T-helper 17 cell (primary cell): ENCODE measurements at places on chromosomes 6 and 20.

DNA sequence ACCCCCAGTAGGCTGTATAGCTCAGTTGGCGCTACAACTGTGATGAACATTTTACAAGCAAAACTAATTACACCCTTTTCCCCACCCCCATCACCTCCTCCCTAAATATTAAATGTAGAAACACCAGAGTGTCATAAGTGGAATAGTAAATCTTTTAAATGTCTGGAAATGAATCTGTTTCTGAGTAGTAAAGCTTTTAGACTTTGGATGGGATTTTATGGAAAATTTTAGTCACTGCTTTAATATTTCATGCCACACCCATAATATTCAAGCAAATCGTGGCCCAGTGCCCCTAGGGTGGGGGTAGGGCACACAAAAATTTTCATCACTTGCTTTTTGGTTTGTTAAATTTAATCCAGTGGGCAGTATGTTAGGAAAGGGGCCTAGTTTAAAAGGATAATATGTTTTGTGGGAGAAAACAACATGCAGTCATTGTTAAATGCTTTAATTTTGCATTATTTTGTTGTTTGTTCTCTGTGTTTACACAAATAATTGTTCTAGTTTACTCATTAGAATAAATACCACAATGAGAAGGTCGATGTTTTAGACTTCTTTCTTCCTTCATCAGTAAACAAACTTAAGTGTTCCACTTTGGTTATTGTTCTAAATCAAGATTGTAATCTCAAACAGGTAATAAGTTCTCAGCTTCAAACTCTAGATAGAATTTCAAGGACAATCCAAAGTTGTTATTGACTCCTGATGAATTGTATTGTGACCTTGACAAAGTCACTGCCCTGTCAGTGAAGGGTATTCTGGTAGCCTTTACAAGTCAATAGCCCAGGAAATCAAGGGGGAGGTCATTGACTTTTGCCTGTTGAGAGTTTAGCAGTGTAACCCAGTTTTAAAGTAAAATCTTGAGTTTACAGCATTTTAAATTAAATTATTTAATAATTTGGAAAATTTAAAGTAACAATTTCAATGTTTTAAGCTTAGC is 79.2 kb downstream of the CBFA2T2 start:
- DNase-seq, result no peak

DNA sequence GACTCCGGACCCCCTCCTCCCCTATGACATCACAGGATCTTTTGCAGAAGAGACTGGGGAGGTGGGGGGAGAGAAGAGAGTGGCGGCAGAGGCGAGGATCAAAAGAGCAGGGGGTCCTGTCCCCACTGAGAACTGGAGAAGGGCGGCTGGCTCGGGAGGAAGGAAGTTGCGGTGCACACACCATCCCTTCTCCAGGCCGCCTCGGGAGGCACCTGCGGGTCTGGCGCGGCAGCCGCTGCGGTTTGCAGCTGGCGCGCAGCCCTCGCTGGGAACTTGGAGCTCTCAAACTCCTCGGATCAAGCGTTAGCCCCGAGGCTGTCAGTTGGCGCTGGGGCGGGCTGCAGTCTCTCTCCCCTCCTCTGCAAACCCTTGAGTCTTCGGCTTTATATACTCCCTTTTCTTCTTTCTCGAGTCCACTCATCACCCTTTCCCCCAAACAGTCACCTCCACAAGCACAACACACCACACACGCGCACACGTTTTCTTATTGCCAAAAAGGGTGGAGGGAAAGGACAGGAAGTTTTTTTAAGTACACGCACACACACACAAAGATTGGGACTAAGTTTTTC is 180.7 kb downstream of the TBXT start:
- no peak for DNase-seq

GRCh38 chr6:46016063-46016608 is 476 bp upstream of the CLIC5 start:
- no peak for DNase-seq

DNA sequence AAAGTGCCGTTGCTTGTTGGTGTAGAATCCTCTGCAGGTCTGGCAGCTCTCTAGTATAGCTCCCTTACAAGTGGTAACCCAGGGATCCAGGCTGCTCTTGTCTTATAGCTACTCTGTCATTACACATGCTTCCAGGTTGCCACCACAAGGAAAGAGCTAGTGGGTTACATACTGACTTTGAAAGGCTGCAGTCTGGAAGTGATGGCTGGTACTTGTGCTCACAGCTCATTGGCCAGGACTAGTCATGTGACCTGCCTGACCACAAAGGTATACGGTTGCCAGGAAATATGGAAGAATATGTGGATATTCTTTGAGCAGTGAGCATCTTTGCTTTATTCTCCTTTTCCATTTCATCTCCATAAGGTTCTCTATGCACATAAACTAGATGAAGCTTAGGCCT is 46.0 kb downstream of the RREB1 start:
- DNase-seq, result no peak

GRCh38 chr6:144066741-144067484 is 28.5 kb downstream of the SF3B5 start:
- DNase-seq, result no peak

DNA sequence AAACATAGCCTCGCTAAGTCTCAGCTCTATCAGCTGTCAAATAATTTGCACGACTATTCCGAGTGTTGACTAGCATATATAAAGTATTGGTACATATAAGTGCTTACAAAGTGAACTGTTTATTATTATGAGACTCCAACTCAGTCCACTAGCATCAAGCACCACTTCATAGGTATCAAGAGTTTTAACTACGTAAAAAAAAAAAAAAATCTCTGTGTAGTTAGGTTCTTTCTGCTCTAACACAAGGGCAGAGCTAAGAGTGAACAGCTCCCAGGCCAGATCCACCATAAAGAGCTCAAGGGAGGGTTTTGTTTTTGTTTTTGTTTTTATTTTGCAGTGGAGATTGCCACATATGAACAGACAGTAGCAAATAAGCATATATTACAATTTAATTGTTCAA is 309.8 kb upstream of the SGK1 start:
- DNase-seq, result no peak

- no peak for DNase-seq
Observed at GRCh38 chr6:107769053-107769658, 55.0 kb downstream of the SCML4 start.

DNA sequence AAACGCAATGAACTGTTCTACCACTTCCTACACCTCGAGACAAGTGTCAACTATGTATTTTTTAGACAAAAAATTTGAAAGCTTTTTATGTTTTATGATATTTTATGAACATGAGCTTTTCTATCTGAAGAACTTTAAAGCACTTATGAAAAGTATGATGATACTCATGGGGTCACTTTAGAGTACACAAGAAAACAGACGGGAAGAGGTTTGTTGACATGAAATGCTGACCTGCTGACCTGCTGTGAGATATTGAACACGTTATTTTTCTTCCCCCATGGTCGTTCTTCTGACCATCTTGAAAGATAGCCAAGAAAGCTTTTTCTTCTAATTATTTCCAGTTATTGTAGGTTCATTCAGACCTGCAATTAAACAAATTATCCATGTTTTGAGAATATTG is 63.1 kb downstream of the PLEKHG1 start:
- DNase-seq, result no peak

- no peak for DNase-seq
Observed at GRCh38 chr6:16754876-16755275, 6.4 kb downstream of the ATXN1 start.

DNA sequence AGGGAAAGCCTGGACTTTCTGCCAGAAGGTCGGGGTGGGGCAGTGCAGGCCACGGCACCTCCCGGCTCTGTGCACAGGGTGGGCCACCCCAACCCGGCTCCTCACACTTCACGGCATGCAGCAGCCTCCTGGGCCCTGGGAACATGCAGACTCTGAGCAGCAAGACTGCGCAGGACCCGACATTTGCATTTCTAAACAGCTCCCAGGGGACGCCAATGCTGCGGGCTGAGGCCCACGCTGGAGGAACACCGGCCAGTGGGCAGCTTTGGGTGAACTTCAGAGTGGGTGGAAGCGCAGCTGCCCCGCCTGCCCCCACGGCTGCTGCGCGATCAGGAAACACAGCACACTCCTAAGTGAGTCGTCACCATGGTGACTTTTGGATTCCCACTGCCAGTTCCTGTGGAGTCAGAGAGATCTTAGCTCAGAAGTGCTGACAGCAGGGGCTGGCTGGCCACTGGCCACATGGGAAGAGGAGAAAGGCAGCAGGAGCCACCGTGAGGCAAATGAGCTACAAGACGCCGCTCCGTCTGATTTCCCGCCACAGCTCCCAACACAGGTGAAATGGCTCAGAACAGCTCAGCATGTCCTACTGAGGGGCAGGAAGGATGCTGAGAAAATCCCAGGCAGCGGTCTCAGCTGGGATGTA is 52.1 kb downstream of the RNASET2 start:
- no peak for DNase-seq

DNA sequence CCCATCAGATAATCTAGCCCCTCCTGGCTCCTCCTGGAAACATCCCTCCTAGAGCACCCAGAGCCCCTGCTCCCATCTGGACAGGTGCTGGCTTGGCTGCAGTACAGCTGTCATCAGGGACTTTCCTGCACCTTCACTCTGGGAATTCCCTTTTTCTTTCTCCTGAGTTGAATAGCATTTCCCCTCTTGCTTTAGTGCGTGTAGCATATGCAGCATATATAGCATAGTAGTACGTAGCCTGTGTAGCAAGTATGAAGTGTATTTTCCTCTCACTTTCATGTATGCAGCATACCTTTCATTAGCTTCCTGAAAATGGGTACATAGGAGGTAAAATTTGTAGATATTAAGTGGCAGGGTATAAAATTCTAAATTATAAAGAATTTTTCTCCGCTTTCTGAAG is 352.9 kb downstream of the ESR1 start:
- no peak for DNase-seq

DNA sequence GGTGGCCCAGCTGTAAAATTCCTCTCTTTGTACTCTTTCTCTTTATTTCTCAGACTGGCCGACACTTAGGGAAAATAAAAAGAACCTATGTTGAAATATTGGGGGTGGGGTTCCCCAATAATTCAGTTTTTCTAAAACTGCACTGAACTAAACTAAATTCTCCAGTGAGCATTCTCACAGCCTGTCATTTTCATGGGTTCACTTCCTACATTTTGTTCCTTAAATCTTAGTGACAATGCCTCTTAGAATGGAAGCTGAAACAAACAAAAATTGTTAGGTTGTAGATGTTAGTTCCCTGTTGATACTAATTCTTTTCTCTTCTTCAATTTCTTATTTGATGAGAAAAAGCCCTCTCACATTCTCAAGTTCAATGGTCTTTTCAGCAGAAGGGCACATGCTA is 35.8 kb upstream of the IFNGR1 start:
- no peak for DNase-seq

- DNase-seq, result no peak
Observed at GRCh38 chr6:125793863-125794262, 3.1 kb downstream of the NCOA7 start.

DNA sequence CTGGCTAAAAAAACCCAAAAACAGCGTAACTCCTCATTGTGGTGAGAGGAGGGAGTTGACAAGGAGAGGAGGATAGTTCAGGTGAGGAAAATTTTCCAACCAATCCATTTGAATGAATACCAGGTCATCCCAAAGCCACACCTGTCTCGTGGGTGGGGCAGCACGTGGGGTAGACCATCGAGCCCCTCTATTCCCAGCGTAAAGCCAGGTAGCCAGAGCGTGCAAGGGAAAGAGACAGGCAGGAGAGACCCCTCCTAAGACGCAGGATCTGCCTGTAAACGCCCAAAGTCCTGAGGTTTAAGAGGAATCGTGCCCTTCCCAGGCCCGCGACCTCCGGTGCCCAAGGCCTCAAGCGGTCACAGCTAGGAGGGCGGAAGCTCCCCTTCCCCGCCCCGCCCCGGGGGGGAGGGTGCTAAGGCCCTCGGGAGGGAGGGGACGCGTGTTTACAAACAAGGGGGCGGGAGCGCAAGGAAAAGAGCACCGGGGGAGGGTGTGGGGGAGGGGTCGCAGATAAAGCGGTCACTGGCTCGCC is 712 bp downstream of the RXRB start:
- peak; percentile 65 for DNase-seq

DNA sequence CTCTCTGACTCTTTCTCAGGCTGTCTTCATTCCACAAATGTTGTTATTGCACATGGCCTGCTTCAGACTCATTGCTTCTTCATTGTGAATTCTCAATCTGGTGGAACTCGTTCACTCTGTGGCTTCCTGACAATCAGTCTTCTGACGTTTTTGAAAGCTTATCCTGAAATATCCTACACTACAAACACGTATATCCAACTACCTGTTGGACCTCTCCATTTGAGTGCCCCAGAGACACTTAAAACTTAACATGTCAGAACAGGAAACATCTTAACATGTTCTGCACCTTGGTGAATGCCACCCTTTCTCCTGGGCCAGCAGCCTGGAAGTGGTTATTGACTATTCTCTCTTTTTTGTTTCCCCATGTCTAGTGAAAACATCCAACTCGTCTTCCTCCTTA is 50.8 kb downstream of the AIG1 start:
- DNase-seq, result no peak

DNA sequence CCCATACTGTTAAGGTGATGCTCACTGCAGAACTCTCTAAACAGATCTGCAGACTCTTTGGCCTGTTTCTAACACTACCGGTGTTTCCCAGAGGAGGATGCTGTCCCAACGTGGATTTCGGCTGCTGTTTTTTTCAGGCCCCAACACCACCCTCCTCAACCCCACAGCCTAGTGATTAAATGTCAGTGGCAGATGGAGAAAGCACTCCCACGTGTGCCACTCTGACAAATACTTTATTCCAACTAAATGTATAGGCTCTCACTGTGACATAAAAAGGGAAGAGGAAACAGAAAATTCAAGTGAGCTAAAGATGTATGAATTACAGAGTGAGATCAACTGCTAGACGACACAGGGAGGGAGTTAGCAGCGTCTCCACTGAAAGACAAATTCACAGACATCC is 3.6 kb downstream of the TBC1D20 start:
- DNase-seq, result no peak

DNA sequence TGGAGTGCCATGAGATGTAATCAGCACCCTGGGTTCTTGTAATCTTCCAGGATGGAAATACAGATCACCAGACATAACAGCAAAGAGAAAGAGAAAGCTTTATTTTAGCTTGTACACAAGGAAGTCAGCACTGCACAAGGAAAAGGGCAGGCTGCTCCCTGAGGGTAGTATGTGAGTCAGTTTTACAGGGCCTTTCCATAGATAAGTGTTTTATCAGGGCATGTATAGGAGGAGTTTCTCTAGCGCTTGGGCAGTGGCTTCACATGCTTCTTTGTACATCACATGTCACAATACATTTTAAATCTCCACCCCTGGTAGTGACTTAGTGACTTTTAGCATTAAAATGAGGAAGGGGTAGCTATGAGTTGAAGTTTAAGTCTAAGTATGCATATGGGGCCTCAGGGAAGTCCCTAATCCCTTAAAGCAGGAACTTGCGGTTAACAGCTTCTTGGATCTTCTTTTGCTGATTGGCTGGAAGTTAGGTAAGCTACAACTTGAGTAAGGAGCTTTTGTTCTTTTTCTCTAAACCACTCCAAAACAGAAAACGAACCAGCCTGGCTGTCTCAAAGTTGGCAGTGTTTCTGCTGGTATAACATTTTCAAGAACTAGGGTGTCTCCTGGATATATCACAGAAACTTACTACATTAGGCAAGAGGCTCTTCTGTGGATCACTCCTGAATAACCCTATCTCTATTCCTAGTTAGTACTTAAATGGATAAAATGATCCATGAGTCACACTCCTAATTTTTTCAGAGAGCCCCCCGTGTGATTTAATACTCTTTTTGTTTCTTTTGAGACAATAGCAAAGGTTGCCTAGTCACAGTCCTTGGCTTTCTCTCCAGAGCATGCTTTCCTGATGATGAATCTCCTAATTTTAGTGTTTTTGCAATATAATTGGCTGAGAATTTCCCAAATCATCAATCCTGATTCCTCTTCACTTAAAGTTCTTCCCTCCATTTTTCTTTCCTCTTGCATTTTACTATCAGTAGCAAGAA is 60.2 kb downstream of the MRAP2 start:
- DNase-seq, result no peak

GRCh38 chr6:154786144-154786868 is 53.1 kb downstream of the SCAF8 start:
- no peak for DNase-seq

GRCh38 chr20:23602241-23602640 is 3.5 kb downstream of the CST9 start:
- no peak for DNase-seq
